Activated CD8-positive, alpha-beta T cell treated with anti-CD3 and anti-CD28 coated beads, Interleukin-2, amount 10 ng/mL, durations not matched to agents 7 days and 5 days (primary cell): ENCODE measurements at places on chromosomes 7 and 10. TPM values are rescaled to one million over a fixed set of nuclear protein-coding genes. Genes with fewer than 3 reads are reported as not detected.

GRCh38 chr10:12189426-12189825 lies 6.3 kb downstream of the NUDT5 start:
- DNase-seq = no peak
- no peak overlapping the region for H3K27ac ChIP-seq
- H3K36me3 ChIP-seq = peaks cover 52% of the 10 kb centered on the region
- H3K4me3 ChIP-seq = no peak overlapping the region
- H3K4me1 ChIP-seq = peaks cover 51% of the 10 kb centered on the region

DNA sequence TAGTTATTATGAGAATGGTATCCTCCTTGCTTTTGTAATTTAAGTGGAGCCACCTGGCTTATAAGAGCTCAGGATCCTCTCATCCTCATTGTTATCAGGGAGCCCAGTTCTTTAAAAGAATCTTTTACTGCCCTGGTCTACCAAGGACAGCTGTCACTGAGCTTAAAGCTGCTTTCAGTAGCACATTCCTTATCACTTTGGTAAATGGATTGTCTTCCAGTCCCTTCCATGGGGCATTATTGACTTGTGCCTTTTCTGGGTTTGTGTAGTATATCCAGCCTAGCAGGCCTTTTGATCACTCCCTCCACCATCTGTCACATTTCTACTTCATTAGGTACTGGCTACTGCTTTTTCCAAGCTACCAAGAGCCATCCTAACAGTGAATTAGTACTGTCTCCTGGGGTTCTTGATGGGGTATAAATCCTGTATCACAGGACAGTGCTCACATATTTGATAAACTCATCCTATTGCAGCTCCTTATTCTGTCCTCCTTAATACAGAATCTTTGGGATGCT lies 208.9 kb downstream of the TMEM26 start:
- no peaks in the 10 kb centered on the region for H3K27me3 ChIP-seq
- no peak overlapping the region for H3K27ac ChIP-seq
- H3K4me3 ChIP-seq = no peak overlapping the region

DNA sequence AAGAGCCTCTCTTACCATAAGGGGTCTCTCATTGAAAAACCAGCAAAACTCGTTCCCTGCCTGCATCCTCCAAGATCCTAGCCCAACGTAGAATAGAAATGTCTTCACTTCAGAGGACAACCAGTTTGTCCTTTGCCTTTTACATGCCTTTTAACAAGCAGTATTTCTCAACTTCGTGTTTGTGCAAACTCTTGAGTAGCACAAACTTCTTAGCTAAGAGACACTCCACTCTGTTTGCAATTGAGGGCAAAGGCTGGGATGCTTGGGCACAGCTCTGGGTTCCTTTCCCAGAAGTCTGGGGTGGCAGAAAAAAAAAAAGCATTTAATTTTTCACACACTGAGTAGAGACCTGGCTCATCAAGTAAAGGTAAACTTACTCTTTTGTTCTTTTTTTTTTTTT lies 19.5 kb upstream of the KCTD7 start:
- no peaks in the 10 kb centered on the region for H3K4me1 ChIP-seq
- H3K4me3 ChIP-seq = no peak overlapping the region
- H3K27me3 ChIP-seq = no peaks in the 10 kb centered on the region

DNA sequence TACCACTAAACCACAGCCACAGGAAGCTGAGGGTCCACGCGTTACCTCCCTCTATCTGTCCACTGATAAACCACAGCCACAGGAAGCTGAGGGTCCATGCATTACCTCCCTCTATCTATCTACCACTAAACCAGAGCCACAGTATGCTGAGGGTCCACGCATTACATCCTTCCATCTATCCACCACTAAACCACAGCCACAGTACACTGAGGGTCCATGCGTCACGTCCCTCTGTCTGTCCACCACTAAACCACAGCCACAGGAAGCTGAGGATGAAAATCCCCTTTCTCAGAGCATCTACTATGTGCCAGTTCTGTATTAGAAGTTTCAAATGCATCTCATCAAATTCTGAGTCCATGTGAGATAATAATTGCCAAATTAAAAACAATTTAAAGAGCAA lies 589.3 kb downstream of the DNAJB6 start:
- H3K27ac ChIP-seq = peak overlapping the region; percentile 47
- peaks cover 25% of the 10 kb centered on the region for H3K4me1 ChIP-seq
- H3K4me3 ChIP-seq = no peak overlapping the region
- no peaks in the 10 kb centered on the region for H3K27me3 ChIP-seq
- DNase-seq = peak; percentile 57
- no peaks in the 10 kb centered on the region for H3K36me3 ChIP-seq

DNA sequence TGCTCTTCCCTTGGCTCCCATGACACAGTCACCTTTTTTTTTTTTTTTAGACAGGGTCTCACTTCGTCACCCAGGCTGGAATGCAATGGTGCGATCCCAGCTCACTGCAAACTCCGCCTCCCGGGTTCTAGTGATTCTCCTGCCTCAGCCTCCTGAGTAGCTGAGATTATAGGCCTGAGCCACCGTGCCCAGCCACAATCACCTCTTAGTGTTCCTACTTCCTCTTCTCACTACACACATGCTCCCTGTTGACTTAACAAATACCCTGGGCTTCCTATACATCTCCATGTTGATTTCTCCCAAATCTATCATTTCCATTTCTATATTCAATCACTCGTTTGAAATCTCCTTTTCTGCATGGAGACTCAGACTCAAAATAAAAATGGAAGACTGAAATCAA lies 91.7 kb downstream of the CUBN start:
- H3K36me3 ChIP-seq = peaks cover 20% of the 10 kb centered on the region

DNA sequence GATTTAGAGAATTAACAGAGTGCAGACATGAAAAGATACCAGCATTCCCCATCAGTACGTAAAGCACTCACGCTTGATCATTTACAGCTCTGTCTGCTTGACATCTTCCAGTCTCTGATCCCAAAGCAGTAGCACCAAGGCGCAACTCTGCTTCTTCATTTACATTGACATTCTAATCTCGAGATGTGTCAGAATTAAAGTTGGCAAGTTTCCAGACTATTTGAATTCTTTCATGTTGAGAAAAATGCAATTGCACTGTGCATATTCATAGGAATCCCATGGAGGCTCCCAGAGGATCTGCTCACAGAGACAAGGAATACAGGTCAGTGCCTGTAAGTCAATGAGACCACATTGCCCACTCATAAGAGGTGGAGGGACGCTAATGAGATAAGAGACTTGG lies 183.9 kb downstream of the LRRN3 start:
- H3K36me3 ChIP-seq = no peaks in the 10 kb centered on the region

- H3K36me3 ChIP-seq = no peaks in the 10 kb centered on the region
- H3K27ac ChIP-seq = no peak overlapping the region
- H3K4me1 ChIP-seq = no peaks in the 10 kb centered on the region
Observed at GRCh38 chr7:71770269-71770907, 638.4 kb downstream of the GALNT17 start.

DNA sequence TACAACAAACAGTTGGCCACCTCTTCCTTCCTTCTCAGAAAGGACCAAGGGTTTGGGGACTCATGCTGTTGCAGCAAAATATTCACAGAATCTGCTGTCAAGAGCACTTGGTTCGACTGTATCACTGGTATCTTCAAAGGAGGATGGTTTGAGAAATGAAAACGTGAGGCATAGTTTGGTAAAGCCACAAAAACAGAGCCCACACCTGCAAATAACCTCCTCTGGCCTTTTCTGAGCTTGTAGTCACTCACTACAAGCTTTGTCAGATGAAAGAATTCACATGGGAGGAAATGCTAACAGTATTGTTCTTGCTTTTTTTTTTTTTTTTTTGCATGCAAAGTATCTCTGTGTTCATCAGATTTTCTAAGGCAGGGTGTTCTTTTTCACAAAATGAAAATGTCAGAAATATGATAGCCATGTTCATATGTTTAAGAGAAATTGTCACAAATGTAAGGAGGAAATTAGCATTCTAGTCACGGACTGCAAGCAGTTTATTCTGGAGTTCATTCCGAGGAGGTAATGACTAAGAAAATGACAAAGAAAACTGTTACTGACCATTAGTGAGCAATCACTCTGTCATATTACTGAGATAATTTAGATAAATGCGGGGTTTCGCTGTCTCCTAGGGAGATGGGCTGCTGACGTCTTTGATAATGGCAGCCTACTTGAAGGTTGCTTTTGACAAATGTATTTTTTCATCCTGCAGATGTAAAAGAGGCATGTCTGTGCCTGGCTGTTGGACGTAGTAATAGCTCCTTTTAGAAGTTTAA lies 117.8 kb upstream of the MYO3A start:
- H3K27me3 ChIP-seq = no peaks in the 10 kb centered on the region
- H3K4me1 ChIP-seq = no peaks in the 10 kb centered on the region
- no peaks in the 10 kb centered on the region for H3K36me3 ChIP-seq
- H3K4me3 ChIP-seq = no peak overlapping the region
- H3K27ac ChIP-seq = no peak overlapping the region

RNF32 gene
- total RNA-seq = 2.2 TPM
